ENCODE measurements at places on chromosomes 12 and 14. TPM values are rescaled to one million over a fixed set of nuclear protein-coding genes. Genes with fewer than 3 reads are reported as not detected.

- no peak for DNase-seq
Observed at GRCh38 chr12:40110586-40110985, 4.7 kb upstream of the SLC2A13 start.

DNA sequence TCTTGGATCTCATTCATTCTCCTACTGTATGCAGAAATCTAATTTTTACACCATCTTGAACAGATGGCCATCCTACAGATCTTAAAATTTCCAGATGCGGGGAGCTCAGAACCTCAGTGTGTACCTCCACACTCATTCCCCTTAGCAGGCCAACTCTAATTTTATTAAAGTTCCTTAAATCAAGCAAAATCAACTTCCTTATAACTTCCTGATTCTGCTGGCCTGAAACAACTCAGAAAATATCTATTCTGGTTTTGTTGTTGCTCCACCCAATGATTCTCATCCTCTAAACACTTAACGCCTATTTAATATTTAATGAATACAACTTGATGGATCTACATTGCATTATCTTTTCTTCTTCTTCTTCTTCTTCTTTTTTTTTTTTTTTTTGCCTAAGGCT, 3.1 kb downstream of the EMP1 start:
- DNase-seq = no peak

GRCh38 chr12:88805692-88806091, 225.4 kb upstream of the KITLG start:
- peak; percentile 1 for DNase-seq

DNA sequence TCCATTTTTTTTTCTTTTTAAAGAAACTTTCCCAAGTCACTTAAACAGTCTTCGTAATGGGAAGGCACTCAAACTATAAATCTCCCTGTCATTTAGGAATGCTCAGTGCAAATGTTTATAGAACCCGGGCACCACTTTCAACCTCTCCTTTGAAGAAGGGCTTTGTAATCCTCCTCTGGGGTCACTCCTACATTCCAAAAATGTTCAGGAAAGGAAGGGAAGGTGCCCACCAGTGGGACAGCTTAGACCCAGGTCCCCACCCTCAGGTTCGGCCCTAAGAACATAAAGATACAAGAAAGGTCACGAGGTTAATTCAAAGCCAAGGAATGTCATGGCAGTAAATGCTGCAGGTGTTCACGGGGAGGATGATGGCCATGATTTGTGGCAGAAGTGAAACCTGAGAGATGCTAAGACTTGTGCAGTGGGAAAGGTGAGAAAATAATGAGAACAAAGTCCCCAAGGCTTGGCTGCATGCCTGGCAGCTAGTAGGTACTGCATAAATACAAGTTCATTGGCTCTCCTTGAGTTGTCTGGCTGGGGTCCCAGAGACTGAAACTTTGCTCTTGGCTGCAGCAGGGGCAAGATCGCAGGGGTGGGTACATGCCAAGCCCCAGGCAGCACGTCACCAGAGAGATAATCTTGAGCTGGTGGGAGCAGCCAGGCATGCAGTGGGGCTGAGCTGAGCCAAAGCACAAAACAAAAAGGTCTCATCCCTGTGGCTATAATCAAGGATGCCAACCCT, 21.1 kb downstream of the KRT18 start:
- no peak for DNase-seq

DNA sequence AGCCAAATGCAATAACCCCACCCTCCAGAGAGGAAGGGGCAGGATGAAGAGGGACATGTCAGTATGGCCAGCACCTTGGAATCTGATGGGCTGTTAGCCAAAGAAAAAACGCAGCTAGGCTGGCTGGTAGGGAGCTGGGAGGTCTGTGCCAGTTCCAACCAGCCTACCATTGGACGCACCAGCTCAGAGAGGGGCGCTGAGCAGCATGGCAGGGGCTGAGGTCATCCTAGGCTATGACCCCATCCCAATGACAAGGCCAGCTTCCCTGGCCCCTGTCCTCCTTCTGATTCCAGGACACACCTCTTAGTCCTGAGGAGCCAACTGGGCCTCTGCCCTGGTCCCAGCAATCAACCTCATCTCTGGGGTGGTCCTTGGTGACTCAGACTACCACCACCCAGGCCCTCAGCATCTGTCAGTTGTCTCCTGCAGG, 12.2 kb downstream of the ACTN1 start:
- peak; percentile 71 for DNase-seq

GRCh38 chr14:77319422-77319821, 1.3 kb downstream of the POMT2 start:
- no peak for DNase-seq

DNA sequence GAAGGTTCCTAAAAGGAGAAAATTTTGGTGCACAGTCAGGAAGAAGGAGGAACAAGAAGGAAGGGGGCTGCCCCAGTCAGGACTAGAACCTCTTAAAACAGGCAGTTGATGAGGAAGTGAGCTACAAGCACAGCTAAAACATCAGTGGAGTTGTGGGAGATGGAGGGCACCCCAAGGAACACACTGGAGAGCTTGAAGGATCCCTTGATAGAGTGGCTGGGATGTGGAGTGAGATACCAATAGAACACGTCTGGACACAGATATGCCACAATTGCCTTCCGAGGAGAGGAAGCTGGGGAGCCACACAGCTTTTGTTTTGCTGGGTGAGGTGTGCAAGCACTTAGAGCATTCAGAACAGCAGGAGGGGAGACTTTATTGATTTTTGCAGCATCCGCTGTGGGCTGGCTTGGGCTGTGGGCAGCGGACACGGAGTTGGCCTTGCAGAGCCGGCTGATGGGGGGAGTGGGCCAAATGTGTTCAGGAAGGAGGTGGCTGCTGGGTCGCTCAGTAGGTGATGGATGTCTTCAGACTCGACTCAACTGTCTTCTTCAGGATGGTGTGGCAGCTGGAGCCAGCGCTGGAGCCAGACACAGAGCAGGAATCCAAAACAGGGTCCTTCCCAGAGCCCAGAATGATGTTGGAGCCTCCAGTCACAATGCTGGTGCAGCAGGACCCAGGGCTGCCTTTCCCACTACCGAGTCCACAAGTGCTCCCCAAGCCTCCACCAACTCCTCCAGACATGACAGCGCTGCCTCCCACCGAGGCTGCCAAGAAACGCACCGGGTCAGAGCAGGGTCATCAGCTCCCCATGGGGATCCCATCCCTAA, 4.7 kb upstream of the KRT79 start:
- DNase-seq = no peak

- DNase-seq = peak; percentile 90
Observed at GRCh38 chr12:89067421-89068187, 284.7 kb downstream of the DUSP6 start.

GRCh38 chr14:102795060-102795925, 18.0 kb downstream of the TRAF3 start:
- DNase-seq = peak; percentile 68

DNA sequence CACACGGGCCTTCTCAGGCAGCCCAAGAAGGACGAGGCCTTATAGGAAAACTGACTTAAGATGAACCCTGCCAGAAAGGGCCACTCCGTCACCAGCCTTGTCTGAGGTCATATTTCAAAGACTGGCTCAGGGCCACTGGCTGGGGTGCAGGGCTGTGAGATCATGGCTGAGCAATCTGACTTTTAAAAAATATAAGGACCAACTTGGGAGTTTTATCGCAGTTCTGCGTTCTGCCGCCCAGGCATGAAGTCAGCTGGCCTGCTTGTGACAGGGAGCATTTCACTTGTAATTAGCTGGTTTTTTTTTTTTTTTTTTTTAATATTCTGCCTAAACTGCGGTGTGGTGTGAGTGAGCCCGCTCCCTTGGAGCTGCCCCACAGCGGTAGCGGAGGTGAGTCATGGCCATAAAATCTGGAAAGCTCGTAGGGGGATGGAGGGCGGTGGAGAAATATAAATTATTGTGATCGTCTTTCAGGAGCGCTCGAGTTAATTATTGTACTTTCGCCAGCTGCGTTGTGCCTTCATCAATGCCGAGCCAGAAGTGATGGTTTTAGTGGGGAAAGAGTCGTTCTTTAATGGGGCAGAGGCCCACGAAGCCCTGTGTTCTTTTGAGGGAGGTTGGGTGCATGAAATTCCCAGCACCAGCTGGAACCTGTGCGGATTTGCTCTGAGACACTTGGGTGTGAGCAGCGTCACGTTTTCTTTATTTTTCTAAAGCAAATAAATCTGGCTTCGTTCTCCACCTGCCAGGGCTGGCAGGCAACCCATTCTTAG, 231.9 kb downstream of the C12orf75 start:
- DNase-seq = peak; percentile 92

DNA sequence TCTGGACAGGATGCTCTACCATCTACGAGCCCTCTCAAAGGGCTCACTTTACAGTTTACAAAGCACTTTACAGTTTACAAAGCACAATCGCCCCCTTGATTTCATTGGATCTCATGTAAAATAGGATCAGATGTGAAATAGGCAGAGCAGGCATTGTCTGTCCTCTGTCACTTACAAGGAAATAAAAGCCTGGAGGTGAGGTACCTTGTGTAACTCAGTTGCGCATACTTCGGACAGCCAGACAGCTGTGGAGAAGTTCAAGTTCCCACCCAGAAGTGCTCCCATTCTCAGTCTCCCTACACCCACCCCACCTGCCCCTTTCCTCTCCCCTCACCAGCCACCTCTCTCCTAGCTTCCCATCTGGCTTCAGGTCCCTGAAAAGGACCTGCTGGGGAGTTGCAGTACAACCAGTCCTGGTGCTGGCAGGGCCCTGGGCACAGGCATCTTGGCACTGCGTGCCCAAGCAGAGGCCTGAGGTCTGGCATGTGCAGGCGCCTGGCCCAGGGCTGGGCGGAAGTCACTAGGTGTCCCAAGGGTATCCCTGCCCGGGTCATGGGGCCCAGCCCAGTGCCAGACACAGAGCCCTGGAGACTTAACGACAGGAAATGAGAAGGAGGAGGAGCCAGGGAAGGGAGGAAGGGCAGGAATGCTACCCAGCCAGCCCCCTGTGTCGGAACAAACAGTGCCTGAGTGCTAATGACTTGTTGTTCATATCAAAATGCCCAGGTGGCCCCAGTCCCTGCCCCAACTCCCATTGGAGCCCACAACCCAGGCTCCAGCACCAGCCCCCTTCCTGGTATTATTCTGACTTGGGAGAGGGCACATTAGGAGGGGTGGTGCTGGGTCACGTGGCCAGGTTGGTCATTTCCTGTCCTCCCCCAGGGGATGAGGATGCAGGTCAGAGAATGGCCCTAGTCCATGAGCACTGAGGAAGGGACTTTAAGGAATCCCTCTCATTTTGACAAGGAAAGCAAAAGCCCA, 5.4 kb downstream of the RAPGEF3 start:
- peak; percentile 52 for DNase-seq

GRCh38 chr12:121326996-121327674, 25.1 kb downstream of the ANAPC5 start:
- no peak for DNase-seq

DNA sequence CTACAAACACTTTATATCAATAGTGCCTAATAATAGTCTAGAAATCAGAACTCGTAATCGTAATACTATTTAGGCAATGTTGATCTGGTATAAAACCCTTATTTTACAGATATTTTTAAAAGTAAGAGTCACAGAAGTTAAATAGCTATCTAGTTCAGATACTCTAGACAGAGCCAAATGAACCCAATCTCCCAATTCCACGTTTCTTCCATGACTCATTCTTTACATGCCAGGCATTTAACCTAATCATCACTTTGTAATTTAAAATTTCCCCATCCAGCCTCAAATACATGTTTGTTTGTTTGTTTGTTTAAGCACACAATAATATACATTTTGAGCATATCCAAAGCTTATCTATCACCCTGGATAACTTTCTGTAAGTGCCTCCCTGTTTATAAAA, 36.4 kb upstream of the GARIN6 start:
- peak; percentile 21 for DNase-seq

- DNase-seq = no peak
Observed at GRCh38 chr12:132566516-132567131, 43.8 kb downstream of the LRCOL1 start.

- no peak for DNase-seq
Observed at GRCh38 chr14:88790501-88791251, 2.1 kb downstream of the EML5 start.

Gene BCL2L14
- total RNA-seq = not detected

GRCh38 chr14:67680121-67680602, 5.7 kb upstream of the VTI1B start:
- peak; percentile 70 for DNase-seq

Gene ST8SIA1
- 1.7 TPM for total RNA-seq

Gene GPR135
- 0.68 TPM for total RNA-seq
